ENCODE measurements at places on chromosomes 13 and 19.

GRCh38 chr13:109673477-109673876 lies 112.9 kb downstream of the IRS2 start:
- DNase-seq: no peak

DNA sequence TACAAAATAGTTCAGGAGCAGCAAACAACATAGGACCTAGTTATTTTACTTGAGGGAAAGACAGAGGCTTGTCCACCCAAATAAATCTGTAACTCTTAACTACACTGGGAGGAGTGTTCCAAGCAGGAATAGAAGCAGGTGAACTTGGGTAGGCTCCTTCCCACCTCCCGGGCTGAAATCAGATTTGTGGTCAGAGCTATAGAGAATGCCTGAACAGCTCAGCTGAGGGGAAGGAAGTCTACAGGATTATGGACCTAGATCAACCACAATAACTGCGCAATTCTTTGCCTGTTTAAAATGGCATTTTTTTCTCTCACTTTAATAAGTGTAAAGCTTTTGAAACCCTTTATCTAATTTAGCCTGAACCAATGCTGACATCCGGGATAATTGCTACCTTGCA lies 73.5 kb upstream of the IRS2 start:
- DNase-seq: no peak

- DNase-seq: no peak
Measured at GRCh38 chr13:113585896-113586295, 1.3 kb downstream of the TFDP1 start.

GRCh38 chr13:100658363-100658762 lies 16.2 kb downstream of the TMTC4 start:
- DNase-seq: no peak

GRCh38 chr19:58350871-58351557 lies 2.3 kb downstream of the A1BG start:
- DNase-seq: no peak

- DNase-seq: no peak
Measured at GRCh38 chr13:57253551-57253950, 86.6 kb downstream of the PRR20E start.

- DNase-seq: no peak
Measured at GRCh38 chr13:43445668-43446067, 341.1 kb downstream of the ENOX1 start.

DNA sequence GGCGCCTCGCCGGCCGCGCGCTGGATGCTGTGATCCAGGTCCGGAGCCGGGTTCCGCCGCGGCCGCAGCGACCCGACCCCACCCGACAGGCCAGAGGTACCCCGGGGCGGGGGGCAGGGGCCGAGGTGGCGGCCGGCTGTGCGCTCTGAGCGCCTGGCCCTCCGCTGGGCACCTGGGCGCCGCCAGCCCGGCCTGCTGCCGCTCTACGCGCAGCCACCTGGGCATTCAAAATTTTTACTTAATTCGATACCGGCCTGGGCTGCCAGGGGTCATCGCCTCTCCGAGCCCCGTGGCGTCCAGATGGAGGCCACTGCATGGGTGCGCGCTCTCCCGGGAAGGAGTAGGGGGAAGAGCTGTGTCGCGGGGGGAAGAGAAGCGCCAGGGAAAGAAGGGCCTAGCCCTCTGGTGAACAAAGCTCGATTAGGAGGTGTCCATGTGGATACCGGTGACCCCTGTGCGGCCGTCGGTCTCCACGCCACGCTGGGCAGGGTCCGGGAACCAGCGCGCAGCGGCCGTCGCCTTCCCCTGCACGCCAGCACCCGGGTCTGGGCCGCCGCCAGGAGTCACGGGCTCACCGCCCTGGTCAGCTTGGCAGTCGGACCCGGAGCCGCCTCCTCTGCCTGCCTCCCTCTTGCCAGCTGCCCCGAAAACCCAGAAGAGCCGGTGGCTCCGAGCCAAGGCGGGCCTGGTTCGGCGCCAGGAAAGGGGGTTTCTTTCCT lies 666 bp downstream of the BIVM start:
- no peak for DNase-seq

DNA sequence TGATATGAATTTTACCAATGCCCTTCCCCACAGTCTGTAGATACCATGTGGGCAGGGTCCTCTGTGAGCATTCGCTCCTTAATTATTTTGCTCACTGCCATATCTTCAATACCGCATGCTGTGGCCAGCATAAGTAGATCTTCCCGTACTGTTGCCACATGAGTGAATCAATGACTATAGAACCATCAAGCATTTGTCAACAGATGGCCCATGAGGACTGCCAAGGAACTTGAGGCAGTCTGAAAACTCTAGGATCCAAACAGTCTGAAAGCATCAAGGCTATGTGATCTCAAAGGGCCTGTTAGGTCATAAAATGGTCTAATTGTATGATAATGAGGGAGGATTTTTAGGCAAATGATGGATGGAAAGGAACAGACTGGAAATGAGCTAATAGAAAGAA lies 27.4 kb upstream of the GPR12 start:
- no peak for DNase-seq
